ENCODE measurements at places on chromosomes 5 and 9.

GRCh38 chr9:126164796-126165525, 161.7 kb upstream of the MVB12B start:
- DNase-seq, result no peak

DNA sequence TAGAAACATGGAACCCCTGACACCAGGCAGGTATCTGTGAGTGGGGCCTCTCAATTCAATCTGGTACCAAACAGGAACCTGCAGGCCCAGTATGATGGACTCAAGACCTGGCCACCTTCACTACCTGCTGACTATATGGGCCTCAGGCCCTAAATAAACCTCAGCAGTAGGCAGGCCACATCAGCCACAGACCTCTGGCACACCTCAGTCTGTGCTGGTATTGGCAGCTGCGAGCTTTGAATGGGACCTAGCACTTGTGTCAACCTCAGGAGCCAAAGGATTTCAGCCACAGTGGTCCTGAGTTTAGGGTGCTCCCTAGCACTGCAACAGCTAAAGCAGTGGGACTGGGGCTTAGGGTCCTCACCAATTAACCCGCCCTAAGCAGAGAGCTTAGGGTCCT, 325.5 kb downstream of the ZNF608 start:
- no peak for DNase-seq

DNA sequence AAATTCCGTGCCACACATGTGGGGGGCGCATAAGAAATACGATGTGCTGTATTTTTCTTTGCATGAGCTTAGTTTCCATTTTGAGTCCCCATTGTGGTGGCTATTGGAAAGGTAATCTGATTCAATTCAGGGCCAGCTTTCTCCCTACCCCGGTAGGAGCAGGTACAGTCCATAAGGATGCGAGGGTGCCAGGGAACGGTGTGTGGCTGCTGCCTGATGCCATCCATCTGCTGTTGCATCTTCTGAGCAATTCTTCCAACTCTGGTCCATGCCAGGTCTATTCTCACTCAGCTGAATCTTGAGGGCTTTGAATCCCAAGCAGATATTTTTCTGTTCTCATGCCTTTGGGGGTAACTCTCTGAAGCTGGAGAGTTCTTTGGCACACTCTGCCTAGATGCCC, 392.7 kb downstream of the AGTPBP1 start:
- DNase-seq, result no peak

- DNase-seq, result no peak
These were observed 5.2 kb downstream of the F2R start for GRCh38 chr5:76720988-76721569.

DNA sequence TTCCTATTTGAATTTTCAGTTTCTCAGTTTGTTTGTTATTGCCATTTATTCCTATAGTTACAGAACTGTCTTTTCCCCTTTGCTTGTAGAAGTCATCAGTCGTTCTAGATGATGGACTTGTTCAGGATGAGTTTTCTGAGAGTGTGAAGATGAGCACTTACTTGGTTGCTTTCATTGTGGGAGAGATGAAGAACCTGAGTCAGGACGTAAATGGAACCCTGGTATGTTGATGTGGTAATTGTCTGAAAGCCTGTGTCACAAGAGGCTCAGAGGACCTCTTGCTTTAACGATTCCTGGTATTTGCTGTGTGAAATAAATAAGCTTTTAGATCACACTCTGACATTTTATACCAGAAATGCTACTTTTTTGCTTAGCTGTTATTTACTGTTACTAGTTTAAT, 50.6 kb downstream of the LNPEP start:
- no peak for DNase-seq

- no peak for DNase-seq
These were observed 60.7 kb downstream of the PRRT1B start for GRCh38 chr9:131605770-131606590.

DNA sequence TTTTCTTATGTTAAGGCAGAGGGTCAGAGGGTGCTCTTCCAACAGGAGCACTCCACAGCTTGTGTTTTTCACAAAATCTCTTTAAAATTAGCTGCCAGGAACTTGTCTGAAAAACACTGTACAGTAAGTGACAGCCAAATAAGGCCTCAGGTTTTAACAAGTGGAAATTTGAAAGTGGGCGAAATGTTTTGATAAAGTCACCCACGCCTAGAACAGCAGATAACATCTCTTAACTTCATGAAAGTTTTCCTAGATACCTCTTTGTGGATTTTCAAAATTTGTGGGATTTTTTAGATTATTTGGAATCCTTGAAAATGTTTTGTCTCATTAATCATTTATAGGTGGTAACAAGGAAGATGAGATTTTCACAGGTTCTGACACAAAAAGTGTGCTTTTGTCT, 121.3 kb downstream of the PDE4D start:
- no peak for DNase-seq

- no peak for DNase-seq
These were observed 57.5 kb upstream of the IQGAP2 start for GRCh38 chr5:76345582-76345981.

- DNase-seq, result no peak
These were observed 3.3 kb downstream of the LPAR1 start for GRCh38 chr9:111034898-111035539.

GRCh38 chr5:56298336-56299090, 65.4 kb upstream of the ANKRD55 start:
- DNase-seq, result no peak

DNA sequence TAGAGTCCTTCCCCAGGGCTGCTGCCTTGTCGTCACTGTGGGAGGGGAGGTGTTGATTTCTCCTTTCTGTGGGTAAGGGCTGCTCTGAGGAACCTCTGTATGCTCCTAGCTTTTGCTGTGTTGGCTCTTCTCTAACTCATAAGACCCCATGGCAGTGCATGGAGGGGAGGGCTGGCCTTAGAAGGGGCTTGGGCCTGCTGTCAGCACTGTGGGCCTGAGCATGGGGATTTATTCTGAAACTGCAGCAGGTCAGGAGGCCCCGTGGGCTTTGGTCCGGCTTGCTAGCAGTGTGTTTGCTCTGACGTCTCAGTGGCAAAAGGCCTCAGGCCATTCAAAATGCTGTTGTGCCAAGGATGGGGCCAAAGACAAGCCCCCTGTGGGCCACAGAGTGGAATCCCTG, 6.8 kb downstream of the FGF18 start:
- no peak for DNase-seq

- no peak for DNase-seq
These were observed 127.4 kb upstream of the ATP10B start for GRCh38 chr5:160979385-160979784.

DNA sequence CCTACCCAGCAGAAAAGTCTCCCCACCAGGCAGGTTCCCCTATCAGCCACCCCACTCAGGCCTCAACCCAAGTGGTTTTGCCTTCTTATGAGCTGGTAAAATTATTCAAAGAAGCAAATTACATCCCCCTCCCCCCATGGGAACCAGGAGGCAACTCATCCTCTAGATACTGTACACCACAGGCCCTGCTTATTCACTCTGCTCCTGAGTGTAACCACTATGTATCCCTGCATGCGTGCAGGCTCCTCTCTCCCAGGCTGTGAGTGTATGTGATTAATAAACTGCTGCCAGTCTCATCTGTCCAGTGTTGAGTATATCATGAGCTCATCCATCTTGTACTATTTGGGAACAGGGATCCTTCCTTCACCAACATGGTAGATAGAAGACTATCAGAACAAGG, 8.6 kb downstream of the KCTD16 start:
- DNase-seq, result no peak

DNA sequence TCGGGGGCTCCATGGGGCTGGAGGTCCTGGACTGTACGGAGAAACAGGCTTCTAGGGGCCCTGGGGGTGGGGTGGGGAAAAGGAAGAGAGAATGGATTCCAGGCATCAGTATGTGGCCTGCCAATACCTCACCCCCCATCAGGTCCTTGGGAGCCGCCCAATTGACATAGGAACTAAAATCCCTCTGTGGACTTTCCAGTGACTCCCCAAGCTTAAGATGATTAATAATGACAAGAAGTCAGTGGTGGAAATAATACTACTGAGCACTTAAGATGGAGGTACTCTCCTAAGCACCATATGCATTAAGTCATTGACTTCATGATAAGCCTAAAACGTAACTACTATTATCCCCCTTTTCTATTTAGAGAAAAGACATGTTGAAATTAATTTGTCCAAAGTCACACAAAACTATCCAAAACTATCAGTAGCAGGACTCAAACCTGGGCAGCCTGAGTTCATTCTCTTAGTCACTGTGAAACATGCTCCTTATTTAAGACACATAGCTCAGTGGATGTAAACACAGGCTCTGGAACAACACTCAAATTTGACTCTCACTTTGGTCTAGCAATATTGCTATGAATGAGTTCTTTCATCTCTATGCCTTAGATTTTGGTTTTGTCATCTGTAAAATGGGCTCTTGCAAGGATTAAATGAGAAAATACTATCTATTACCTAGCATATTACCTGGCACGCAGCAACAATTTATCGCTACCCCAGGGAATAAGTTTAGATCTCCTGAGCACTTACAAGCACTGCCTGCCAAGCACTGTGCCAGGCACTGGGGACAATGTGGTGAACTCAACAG, 9.5 kb downstream of the SPRY4 start:
- DNase-seq, result no peak

All from NCI-H1930 (cell line).